ENCODE measurements at places on chromosomes 2 and 18. TPM values are rescaled to one million over a fixed set of nuclear protein-coding genes. Genes with fewer than 3 reads are reported as not detected.

The CHCHD5 gene
- total RNA-seq: 7.4 TPM

The DHRS9 gene
- total RNA-seq: not detected

The FAM110C gene
- not detected for total RNA-seq

The C1GALT1C1L gene
- 1.3 TPM for total RNA-seq

The ST6GAL2 gene
- 5.2 TPM for total RNA-seq

The KIAA2012 gene
- total RNA-seq: under 0.01 TPM

The DNER gene
- total RNA-seq: 0.86 TPM

The LYG2 gene
- total RNA-seq: not detected

The MCEE gene
- total RNA-seq: 14.2 TPM

The ZNF385B gene
- total RNA-seq: not detected

The SKOR2 gene
- not detected for total RNA-seq

The POTEE gene
- total RNA-seq: not detected

The SPATA3 gene
- total RNA-seq: not detected

The SLC16A14 gene
- total RNA-seq: 3.5 TPM

The LBX2 gene
- total RNA-seq: 2.9 TPM

The LYPD6 gene
- total RNA-seq: 5.2 TPM

The ROCK2 gene
- 45.1 TPM for total RNA-seq

The PCARE gene
- not detected for total RNA-seq

The SOCS6 gene
- 34.5 TPM for total RNA-seq

The AQP12B gene
- total RNA-seq: not detected

Data from fibroblast of villous mesenchyme (primary cell).